Lower lobe of right lung (tissue), 2 donors: ENCODE measurements at places on chromosomes 11 and 22.

DNA sequence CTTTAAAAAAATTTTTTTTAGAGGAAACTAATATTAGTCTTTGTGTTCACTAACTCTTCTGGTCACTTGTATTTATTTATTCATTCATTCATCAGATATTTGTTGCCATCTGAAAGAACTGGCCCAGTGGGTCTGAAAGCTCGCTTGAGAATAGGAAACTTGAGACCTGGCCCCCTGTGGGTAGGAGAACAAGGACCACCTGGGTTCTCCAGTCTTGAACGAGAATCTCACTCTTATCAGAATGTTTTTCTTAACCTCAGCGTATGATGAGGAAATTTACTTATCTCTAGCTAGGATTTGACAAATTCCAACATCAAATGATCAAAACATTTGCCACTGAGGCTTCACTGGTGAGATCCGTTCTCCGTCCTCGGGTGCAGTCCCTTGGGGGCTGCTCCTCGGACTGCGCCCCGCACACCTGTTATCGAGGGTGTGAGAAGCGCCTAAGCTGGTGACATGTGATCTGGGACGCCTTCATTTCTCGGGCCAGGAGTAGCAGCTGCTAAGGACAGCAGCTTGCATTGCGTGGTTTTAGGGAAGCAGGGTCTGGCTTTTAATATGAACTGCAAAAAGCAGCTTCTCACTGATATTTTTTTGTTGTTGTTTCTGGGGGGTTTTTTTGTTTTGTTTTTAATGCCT is 6.3 kb downstream of the C22orf31 start:
- H3K27ac ChIP-seq: no peak overlapping the region
- no peaks in the 10 kb centered on the region for H3K4me1 ChIP-seq
- H3K4me3 ChIP-seq: no peak overlapping the region
- H3K27me3 ChIP-seq: no peaks in the 10 kb centered on the region
- DNase-seq: no peak

- no peak overlapping the region for H3K4me3 ChIP-seq
- H3K4me1 ChIP-seq: peaks cover 27% of the 10 kb centered on the region
- H3K27ac ChIP-seq: no peak overlapping the region
- no peaks in the 10 kb centered on the region for H3K27me3 ChIP-seq
- H3K36me3 ChIP-seq: peaks cover 29% of the 10 kb centered on the region
Observed at GRCh38 chr11:955154-956063, 29.7 kb downstream of the AP2A2 start.

- H3K27me3 ChIP-seq: no peaks in the 10 kb centered on the region
- no peak overlapping the region for H3K27ac ChIP-seq
- peaks cover 38% of the 10 kb centered on the region for H3K4me1 ChIP-seq
- H3K36me3 ChIP-seq: no peaks in the 10 kb centered on the region
- H3K4me3 ChIP-seq: no peak overlapping the region
Observed at GRCh38 chr22:30276039-30276438, 9.4 kb upstream of the OSM start.

DNA sequence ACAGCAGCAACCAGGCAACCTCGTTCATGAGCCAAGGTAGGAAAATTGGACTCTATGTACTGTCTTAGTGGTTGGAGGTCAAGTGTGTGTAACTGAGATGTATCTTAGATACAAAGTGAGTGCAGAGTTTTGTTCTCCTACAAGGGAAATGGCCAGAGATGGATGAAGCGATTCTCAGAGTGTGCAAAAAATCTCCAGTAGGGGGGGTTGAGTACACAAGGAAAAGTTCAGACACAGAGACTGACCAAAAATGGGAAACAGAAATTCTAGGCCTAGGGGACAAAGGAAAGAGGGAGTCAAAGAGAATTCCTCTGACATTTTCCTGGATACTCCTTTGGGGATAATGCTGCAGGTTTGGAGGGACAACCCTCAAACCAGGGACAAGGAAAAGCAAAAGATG is 38.2 kb upstream of the OR5AK2 start:
- H3K4me1 ChIP-seq: no peaks in the 10 kb centered on the region
- H3K27ac ChIP-seq: no peak overlapping the region
- no peak overlapping the region for H3K4me3 ChIP-seq
- no peaks in the 10 kb centered on the region for H3K36me3 ChIP-seq
